ENCODE measurements at places on chromosomes 12 and 14.

- no peak for DNase-seq
Measured at GRCh38 chr14:22332686-22333421, 256.2 kb downstream of the DAD1 start.

DNA sequence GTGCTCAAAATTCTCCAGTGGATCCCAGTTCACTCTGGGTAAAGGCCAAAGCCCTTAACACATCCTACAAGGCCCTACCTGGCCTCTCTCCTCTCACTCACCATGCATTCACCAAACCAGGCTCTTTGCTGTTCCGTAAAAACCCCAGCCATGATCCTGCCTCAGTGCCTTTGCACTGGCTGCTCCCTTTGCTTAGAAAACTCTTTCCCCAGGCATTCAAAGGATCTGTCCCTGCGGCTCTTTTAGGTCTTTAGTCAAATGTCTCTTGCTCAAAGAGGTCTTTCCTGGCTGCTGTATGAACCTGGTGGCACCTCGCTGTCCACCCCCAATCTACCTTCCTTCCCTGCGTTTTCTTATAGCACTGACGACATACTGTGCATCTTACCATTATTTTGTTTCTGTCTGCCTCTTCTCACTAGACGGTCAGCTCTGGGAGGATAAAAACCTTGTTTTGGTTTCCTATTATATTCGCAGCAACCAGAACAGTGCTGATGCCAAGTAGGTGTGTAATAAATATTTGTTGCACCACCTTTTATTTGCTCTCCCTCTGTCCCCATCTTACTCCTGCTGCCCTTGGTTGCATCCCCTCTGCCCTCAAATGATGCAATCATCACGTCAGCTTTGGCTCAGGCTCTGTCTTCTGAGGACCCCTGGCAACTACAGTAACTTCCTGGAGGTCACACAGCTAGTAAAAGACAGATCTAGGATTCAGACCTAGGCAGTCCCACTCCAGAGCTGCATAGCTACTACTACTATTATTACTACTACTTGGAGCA, 23.8 kb upstream of the DICER1 start:
- no peak for DNase-seq

GRCh38 chr12:132079200-132079599, 64.9 kb downstream of the DDX51 start:
- no peak for DNase-seq

DNA sequence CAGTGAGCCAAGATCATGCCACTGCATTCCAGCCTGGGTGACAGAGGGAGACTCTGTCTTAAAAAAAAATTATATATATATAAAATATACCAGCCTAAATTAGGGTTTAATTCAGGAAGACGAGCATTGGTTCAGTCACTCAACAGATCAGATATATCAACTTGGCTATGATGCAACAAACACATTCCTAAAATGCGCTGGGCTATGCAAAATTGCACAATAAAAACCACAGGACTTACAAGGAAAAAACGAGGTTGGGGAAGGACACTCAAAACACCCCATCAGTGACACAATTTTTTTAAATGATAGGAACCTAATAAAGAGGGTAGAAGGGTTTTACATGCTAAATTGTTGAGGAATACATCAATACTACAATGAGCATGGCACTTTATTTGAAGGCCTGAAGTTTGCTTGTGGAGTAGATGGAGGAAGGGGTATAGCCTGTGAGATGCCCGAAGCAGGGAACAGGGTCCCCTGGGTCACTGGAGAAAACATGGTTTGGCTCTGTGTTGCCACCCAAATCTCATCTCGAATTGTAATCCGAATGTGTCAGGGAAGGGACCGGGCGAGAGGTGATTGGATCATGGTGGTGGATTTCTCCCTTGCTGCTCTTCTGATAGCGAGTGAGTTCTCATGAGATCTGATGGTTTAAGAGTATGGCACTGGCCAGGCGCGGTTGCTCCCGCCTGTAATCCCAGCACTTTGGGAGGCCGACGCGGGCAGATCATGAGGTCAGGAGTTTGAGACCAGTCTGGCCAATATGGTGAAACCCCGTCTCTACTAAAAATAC, 71.2 kb downstream of the TNFAIP2 start:
- no peak for DNase-seq

DNA sequence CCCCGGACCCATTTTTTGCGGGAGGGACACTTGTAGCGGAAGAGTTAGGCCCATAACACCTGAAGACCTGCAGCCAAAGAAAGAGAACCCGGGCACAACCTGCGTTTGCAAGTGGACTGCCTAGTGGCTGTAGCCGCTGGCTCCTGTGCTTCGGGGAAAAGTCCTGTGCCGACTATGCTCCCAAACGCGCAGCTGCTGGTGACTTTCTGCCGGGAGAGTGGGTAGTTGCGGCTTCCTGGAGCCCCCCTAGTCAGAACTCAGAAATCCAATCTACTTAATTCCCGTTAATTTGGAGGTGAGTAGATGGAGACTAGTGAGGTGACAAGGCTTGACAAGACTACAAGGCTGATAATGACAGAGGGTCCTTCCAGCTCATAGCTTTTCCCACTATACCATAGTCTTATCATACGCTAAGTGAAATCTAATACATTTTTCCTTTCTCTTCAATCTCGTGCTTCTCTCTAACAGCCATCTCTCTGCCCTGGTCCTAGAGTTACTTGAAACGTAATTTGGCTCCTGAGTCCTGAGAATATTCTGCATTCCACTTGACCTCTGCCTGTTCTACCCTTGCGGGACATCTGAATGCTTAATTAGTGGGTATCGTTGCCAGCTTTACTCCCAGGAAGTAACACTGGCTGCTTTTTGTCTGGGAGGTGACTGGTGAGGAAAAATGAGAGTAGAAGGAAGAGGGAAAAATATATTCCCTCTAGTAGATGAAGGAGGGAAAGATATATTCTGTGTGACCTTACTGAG, 556 bp downstream of the MTHFD1 start:
- DNase-seq, result peak; percentile 10

- no peak for DNase-seq
Measured at GRCh38 chr14:99118046-99118721, 153.8 kb downstream of the BCL11B start.

DNA sequence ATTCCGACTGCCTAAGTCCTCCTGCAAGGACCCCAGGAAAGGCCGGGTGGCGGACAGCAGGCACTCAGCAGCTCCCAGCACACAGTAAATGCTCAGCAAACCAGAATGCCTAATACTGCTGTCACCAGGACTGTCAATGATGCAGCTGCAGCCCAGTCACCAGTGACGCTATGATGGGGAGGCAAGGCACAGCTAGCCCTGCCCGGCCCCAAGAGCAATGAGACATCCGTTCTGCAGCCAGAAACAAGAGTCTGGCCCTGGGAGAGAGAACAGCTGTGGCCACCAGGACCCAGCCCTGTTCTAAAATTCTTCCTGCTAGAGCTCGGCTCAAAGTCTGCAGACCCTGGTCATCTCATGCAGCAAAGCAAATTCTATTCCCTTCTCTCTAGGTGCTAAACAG, 69.8 kb downstream of the NCOR2 start:
- DNase-seq, result no peak

GRCh38 chr12:53048780-53049401, 974 bp upstream of the TNS2 start:
- no peak for DNase-seq

DNA sequence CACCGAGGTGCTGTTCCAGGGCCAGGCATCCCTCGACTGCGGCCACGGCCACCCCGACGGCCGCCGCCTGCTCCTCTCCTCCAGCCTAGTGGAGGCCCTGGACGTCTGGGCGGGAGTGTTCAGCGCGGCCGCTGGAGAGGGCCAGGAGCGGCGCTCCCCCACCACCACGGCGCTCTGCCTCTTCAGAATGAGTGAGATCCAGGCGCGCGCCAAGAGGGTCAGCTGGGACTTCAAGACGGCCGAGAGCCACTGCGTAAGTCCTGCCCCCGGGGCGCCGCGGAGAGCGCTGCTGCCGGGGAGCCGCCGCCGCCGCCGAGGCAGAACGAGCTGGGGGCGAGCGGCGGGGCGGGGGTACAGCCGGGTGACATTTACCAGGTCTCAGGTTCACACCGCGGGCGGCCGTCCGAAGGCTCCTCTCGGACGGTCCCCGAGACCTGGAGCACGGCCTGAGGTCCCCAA, 1.4 kb downstream of the PLXNC1 start:
- DNase-seq, result no peak

Measured in stimulated activated CD8-positive, alpha-beta memory T cell treated with anti-CD3 and anti-CD28 coated beads, Interleukin-15, amount 100 ng/mL, for 1 hour (primary cell).